ENCODE measurements at places on chromosomes 1 and 21. TPM values are rescaled to one million over a fixed set of nuclear protein-coding genes. Genes with fewer than 3 reads are reported as not detected.

Gene SPOCD1
- polyA plus RNA-seq = 0.45 TPM

Gene DIRAS3
- 3.0 TPM for polyA plus RNA-seq

Gene FAM43B
- 0.37 TPM for polyA plus RNA-seq

Gene C8A
- polyA plus RNA-seq = 0.44 TPM

Gene KCNJ9
- 0.06 TPM for polyA plus RNA-seq

Gene EDARADD
- 4.8 TPM for polyA plus RNA-seq

Gene TRABD2B
- 4.0 TPM for polyA plus RNA-seq

Gene AIRE
- polyA plus RNA-seq = 0.06 TPM

Gene TNFRSF18
- 0.93 TPM for polyA plus RNA-seq

Gene CTH
- polyA plus RNA-seq = 6.8 TPM

Gene CXADR
- polyA plus RNA-seq = 23.2 TPM

Gene EFNA1
- 94.7 TPM for polyA plus RNA-seq

Gene GJB4
- polyA plus RNA-seq = 0.09 TPM

Gene AVPR1B
- polyA plus RNA-seq = 0.08 TPM

Gene KRTAP19-1
- not detected for polyA plus RNA-seq

Gene HSD3B2
- polyA plus RNA-seq = 0.23 TPM

Gene ZSWIM5
- 5.3 TPM for polyA plus RNA-seq

Gene ORC1
- 7.9 TPM for polyA plus RNA-seq

Gene EPHB2
- polyA plus RNA-seq = 15.1 TPM

Gene TCP10L
- 0.64 TPM for polyA plus RNA-seq

Gene ATP1A4
- 0.22 TPM for polyA plus RNA-seq

Gene TSSK3
- polyA plus RNA-seq = 4.8 TPM

Gene CYP4A22
- polyA plus RNA-seq = 0.10 TPM

Gene CACNA1S
- polyA plus RNA-seq = 0.14 TPM

Gene HSPA6
- 0.78 TPM for polyA plus RNA-seq

Gene RHBG
- polyA plus RNA-seq = 2.3 TPM

Gene KLF18
- not detected for polyA plus RNA-seq

Gene CLIC4
- polyA plus RNA-seq = 223 TPM

Gene RGSL1
- polyA plus RNA-seq = not detected

Gene STYXL2
- 0.80 TPM for polyA plus RNA-seq

Gene TSPAN1
- 7.6 TPM for polyA plus RNA-seq

Gene IFNLR1
- 2.5 TPM for polyA plus RNA-seq

Gene RHCE
- polyA plus RNA-seq = 4.9 TPM

Gene RNU1-4
- 1.3 TPM for polyA plus RNA-seq

Gene CD1E
- polyA plus RNA-seq = 0.31 TPM

Gene CFHR5
- not detected for polyA plus RNA-seq

Gene PAPPA2
- 0.05 TPM for polyA plus RNA-seq

Gene AMIGO1
- 3.2 TPM for polyA plus RNA-seq

Gene SRSF4
- polyA plus RNA-seq = 131 TPM

Gene SDCCAG8
- 39.5 TPM for polyA plus RNA-seq

Gene APH1A
- 183 TPM for polyA plus RNA-seq

Gene CFAP107
- polyA plus RNA-seq = 3.0 TPM

Gene CENPF
- polyA plus RNA-seq = 49.4 TPM
